Small intestine (tissue), 16 donors: ENCODE measurements at places on chromosomes 2 and 18.

GRCh38 chr2:207854484-207855440 is 85.1 kb upstream of the FZD5 start:
- no peak for DNase-seq

DNA sequence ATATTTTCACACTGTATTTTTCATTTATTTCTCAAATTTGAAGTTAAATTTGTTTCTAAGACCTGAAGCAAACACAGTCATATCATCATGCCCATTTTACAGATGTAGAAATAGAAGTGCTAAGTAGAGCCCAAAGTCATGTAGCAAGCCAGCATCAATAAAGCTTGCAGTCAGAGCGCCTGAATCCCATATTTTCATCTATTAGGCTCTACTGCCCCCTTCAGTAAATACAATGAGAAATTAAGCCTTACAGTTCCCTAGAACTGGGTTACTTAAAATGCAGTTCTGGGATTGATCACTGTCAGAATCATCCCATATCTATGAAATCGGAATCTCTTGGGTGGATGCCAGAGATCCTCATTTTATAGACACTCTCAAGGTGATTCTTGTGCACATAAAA is 419.9 kb downstream of the TGIF1 start:
- peak; percentile 70 for DNase-seq

DNA sequence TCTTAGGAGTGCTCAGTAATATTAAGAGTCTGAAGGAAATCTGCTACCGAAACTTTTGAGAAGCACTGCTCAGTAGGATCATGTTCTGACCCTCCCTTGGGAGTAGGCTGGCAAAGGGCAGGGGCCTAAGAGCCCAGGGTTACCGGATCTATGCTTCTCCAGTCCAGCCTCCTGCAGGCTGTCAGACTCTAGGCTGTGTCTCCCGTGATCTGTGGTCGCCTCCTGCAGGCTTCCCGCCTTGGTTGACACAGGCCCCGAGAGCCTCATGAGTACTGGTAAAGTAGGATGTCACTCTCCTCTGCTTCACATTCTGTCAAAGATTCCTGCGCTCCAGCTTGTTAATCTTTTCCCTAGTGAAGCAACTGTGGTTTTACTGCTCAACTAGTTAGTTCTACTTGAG is 647.8 kb upstream of the RAB6C start:
- no peak for DNase-seq

- DNase-seq, result no peak
These were observed 227.5 kb downstream of the LDLRAD4 start for GRCh38 chr18:13446024-13446423.

- no peak for DNase-seq
These were observed 570.4 kb downstream of the CCDC85A start for GRCh38 chr2:56754066-56754615.

GRCh38 chr18:32298171-32298667 is 108.4 kb downstream of the MEP1B start:
- no peak for DNase-seq

- DNase-seq, result no peak
These were observed 9.8 kb upstream of the ZNF512 start for GRCh38 chr2:27572998-27573429.

GRCh38 chr2:49901202-49902065 is 747.1 kb upstream of the FSHR start:
- no peak for DNase-seq

- DNase-seq, result peak; percentile 51
These were observed 9.3 kb upstream of the LRRC30 start for GRCh38 chr18:7221424-7222155.

- no peak for DNase-seq
These were observed 21.3 kb downstream of the MBD5 start for GRCh38 chr2:148042219-148042618.

DNA sequence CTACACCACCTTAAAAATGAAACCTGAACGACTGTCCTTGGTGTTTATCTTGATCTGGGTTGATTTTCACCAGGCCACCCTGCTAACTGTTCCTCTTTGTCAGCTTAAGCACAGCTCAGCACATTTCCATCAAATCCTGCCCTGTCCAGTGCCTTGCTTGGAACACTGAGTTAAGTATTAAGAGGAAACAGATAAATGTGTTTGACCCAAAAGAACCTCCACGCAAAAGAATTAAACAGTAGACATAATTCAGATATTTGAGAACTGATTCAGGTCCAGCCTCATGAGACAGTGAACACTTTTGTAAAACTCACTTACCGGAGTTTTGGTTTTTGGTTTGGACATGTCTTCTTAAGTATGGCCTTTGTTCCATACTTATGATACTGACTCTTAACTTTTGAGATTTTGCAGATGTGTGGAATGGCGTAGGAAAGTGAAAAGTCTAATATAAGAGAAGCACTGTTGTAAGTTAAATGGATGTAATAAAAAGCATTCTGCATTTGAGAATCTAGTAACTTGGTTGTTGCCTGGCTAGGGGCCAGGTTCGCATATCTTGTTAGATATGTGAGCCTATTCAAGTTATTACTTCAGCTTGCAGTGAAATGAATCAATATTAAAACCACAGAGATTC is 88.9 kb upstream of the SERPINE2 start:
- DNase-seq, result peak; percentile 42

DNA sequence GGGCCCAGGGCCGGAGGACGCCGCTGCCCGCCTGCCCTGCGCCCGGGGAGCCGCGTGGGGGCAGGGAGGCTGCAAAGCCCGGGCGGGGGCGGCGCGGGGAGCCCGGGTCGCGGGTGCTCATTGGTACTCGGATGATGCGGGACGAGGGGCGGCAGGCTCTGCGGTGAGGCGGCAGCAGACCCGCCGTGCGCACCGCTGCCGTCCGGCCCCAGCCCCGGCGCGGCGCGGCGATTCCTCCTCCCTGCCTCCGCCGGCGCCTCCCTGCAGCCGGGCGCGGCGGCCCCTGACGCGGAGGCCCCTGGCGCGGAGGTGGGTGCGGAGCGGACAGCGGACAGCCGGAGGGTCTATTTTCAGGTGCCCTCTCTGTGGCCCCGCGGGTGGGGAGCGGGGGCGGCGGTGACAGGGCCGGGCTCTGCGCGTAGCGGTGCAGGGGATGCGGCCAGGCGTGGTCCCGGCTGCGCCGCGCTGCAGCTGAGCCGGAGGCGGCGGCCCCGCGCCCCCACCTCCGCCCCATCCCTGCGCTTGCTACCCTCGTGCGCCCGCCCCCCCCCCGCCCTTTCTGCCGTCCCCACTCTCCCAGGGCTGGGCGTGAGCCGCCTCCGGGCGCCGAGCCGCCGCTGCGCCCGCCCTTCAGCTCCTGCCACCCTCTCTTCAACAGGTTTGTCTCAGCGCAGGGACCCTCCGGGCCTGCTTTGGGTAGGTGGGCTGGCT is 640 bp downstream of the SPTBN1 start:
- no peak for DNase-seq

- DNase-seq, result no peak
These were observed 26.0 kb upstream of the IGFBP2 start for GRCh38 chr2:216607277-216607560.

DNA sequence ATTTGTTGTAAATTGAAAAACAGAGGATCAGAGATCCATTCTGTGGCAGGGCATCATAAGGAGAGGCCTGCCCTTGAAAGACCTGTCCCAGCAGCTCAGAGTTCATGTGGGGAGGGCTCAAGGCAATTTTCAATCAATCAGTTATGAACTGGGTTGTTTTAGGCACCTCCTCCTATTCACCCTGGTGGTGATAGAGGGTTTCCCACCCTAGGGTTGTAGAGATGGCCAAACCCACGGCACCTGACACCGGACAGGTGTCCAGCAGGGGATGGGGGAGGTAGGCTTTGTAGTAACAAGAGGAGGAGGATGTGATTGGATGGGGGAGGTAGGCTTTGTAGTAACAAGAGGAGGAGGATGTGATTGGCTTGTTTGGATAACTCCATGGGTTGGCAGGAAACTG is 205.7 kb downstream of the SOCS6 start:
- DNase-seq, result no peak

DNA sequence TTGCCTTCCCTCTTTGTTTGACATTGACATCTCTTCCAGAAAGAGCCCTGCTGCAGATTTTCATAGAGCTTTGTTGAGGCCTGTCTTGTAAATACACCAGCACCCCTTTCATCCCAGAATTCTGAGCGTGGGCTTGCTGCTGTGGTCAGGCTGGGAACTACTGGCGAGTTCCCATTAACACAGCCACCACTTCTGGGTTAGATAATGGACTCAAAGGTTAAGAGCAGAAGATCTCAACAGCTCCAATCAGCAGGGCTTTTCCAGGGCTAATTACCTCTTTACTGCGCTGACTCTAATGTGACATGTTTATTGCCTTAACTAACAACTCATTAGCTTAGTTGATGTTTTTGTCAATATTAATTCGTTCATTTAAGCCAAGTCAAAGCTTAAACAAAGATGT is 235.9 kb upstream of the BOD1L2 start:
- peak; percentile 88 for DNase-seq

GRCh38 chr2:96587843-96588242 is 50.3 kb downstream of the KANSL3 start:
- no peak for DNase-seq

- DNase-seq, result no peak
These were observed 42.2 kb downstream of the LPIN1 start for GRCh38 chr2:11788461-11789124.

DNA sequence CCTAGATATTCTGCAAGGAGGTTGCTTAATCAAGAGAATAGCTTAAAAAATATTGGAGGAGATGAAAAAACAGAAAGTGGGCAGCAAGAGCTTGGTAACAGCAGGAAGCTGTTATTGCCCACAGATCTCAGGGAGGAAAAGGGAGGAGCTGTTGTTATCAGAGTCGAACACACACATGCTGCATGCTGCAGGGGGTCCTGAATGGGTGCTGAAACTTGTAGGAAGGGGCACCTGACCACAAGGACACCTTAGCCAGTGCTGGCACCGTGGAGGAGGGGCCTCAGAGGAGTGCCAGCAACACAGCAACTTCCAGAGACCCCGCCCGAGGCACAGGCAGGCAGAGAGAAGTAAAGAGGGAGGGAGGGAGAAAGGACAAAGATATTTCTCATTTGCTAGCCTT is 332.9 kb downstream of the SOCS6 start:
- DNase-seq, result no peak

GRCh38 chr2:130346041-130346740 is 3.5 kb downstream of the IMP4 start:
- no peak for DNase-seq

GRCh38 chr2:219539926-219540678 is 3.5 kb downstream of the CHPF start:
- DNase-seq, result no peak

GRCh38 chr2:113111121-113111520 is 16.3 kb upstream of the IL1RN start:
- DNase-seq, result no peak

DNA sequence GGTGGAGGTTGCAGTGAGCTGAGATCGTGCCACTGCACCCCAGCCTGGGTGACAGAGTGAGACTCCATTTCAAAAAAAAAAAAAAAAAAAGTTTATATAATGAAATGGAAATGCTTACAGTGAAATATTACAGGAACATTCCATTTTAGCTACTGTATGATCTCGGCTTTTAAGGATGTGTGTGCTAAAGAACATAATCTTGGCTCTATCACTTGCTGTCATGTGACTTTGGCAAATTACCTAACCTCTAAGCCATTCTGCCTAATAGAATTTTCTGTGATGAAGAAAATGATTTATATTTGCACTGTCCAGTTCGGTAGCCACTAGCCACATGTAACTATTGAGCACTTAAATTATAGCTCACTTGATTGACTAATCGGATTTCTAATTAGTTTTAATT is 36.3 kb downstream of the SMAD4 start:
- no peak for DNase-seq

DNA sequence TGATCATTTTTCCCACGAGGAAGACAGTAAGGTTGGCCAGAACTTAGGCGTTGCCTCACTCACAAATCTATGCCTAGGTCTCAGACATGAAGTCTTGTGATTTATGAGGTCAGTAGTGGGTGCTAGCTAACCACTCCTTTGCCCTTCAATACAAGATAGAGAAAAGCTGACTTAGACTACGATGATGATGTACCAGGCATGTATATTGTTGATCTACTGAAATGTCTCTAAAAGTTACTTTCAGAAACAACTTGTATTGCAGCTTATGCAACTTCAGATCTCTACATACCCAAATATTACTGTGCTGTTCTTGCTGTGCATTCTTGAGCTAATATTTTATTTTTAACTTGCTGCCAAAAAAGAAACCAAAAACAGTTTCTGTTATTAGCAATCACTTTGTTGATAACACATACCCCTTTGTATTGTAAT is 30.6 kb downstream of the MAPRE2 start:
- no peak for DNase-seq

- DNase-seq, result no peak
These were observed 114.5 kb downstream of the RGPD3 start for GRCh38 chr2:106353676-106354075.

DNA sequence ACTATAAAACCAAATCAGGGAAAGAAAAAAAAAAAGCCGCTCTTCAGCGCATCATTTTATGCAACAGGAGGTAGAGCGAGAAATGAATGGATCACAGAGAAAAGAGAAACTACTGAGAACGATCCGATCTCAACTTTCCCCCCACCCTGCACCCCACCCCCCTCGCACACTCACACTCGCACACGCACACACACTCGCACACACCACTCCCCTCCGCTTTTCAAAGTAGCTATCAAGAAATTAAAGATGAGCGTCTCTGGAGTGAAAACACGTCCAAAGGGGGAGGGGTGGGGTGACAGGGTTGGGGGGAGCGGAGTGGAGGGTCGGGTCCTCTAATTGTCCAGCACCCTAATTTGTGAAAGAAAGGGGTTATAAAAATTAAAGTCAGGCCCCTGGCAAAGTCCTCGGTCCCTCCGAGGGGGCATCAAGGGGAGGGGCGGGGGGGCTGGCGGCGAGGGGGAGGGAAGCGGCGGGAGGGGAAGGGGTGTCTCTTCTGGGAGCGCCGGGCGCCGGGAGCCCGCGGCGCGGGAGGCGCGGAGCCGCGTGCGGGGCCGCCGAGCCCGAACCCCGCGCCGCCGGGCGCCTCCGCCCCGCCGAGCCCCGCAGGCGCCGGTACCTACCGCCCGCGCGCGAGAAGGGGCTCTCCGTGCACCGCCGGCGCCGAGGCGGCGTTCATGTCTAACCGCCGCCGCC is 428 bp downstream of the TCF4 start:
- DNase-seq, result peak; percentile 36

DNA sequence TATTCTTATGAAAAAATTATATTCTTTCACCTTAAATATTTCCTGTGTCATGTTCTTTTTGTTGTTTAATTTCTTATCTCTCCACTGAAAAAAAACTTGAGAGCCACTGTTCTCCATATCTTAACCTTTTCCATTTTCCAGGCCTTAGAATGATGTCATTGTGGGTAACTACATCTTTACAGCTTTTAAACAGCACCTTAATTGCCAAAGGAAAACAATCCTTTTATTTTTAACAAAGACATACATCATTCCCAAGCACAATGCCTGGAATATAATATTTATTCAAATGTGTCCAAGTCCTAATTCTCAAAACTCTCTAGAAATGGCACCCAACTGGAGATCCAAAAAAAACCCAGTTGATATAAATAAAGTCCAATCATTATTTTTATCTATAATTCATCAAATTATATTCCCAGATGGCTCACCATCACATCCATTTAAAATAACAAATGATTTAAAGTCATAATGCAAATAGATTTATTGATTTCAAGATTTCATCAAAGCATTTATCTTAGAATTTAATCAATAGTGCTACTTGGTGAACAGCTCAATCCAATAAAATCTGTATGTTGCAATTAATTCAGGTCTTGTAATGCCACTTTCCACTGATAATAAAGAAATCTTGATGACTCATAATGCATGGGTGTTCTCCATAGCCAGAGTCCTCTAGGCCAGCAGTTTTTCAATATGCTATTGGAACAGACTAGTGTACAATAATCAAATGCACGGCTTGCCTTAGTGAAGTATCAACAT is 107.1 kb upstream of the MAPRE2 start:
- DNase-seq, result no peak
